ENCODE measurements at places on chromosomes 13 and 19.

- peak; percentile 51 for DNase-seq
Measured at GRCh38 chr13:51844862-51845573, at the start of gene TMEM272. TSS of gene TMEM272 (minus strand) at chr13:51845177. CDS start at chr13:51838530, 6,647 bp downstream.

- DNase-seq = no peak
Measured at GRCh38 chr19:5177745-5178450, 162.7 kb downstream of the PTPRS start.

DNA sequence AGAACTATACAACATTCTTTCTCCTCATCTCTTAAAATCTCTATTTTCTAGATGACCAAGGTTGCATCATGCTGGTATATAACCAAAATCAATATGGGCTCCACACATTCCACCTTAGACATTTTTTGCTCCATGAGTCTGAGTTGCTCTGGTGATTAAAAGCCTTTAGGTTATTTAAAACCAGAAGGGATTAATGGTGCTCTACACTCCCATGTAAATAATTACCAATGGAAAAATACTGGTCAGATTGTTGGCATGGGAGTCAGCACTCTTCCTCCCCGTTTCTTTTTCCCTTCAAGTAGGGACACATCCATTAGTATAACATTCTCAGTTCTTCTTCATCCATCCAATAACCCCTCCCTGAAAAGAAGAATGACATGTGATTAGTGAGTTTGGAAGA, 747.7 kb downstream of the PCDH17 start:
- no peak for DNase-seq

GRCh38 chr13:83878691-83879430, 3.4 kb downstream of the SLITRK1 start:
- no peak for DNase-seq

DNA sequence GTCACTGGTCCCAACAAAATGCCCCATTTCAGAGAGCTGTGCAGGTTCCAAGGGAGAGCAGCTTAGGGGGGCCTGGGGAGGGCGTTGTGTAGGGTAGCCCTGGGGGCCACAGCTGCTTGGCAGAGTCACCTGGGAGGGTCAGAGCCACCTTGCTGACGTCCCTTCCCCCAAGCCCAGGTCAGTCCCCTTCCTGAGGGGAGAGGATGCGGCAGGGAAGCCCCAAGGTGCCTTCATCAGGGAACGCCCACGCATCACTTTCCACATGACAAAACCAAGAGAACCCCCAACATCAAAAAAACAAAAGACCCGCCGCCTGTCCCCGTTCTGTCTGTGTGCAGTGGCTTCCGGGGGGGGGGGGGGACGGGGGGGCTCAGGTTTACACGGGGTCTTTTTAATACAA, 5.3 kb upstream of the UQCR11 start:
- DNase-seq = peak; percentile 20

GRCh38 chr13:95455782-95456181, 96.7 kb upstream of the CLDN10 start:
- DNase-seq = no peak

DNA sequence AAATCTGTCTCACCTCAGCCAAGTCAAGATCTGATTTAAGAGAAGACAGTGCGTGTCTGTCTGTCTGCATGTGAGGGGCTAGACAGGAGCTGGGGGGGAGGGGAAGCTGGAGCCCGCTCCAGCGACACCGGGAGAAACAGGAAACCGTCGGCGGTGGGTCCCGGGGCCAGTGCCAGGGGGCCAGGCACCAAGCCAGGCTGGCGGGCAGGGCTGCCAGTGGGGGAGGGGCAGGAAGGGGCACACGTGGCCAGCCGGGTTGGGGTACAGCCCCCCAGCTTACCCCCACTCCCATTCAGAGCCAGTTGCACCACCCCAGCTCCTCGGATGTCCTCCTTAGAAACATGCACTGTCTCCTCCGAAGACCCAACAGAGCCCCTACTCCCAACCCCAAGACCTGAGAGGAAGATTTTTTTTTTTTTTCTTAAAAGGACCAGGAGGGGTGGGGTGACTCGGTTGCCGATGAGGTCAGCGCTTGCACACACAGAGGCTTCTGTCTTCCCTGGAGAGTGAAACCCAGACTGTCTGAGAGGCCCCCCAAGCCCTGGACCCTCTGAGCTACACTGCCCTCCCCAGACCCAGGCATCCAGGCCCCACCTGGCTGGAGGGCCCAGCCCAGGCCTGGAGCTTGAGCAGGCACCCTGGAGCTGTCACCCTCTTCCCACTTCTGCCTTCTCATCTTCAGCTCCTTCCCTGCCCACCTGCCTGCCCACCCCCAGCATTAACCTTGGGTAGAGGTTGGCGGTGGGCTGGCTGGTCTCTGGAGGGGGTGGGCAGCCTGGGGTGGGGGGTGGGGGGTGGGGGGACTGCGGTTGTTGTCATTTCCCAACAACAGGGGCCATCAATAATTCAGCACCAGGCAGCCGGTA, 4.0 kb downstream of the ERF start:
- peak; percentile 37 for DNase-seq

- DNase-seq = peak; percentile 10
Measured at GRCh38 chr13:49995625-49996101, 1.2 kb upstream of the TRIM13 start.

- no peak for DNase-seq
Measured at GRCh38 chr13:20565115-20565736, 1.7 kb upstream of the IFT88 start.

- DNase-seq = peak; percentile 22
Measured at GRCh38 chr13:77729502-77730221, 32.2 kb downstream of the SLAIN1 start.

DNA sequence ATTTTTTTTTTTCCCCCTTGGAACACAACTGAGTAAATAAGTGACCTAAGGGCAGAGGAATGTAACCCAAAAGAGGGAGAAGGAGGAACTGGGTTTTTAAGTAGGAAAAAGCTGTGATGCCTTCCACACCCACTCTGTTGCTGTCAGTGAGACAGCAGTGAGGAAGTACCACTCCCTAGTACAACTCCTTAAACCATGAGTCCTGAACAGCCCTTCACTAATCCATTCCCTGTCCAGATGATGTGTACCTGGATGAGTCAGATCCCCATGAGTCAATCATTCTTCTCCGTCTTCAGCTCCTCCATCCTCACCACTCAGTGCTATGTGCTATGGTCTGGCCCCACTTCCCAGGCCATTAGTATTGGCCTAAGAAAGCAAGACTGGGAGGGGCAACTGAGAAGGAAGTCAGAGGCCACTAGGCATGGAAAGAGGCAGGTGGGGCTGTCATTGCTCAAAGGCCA, 12.9 kb upstream of the CXCL17 start:
- DNase-seq = no peak

- DNase-seq = no peak
Measured at GRCh38 chr13:51050021-51050830, 60.8 kb downstream of the C13orf42 start.

- no peak for DNase-seq
Measured at GRCh38 chr19:7159105-7159933, 89.8 kb downstream of the ZNF557 start.

- DNase-seq = no peak
Measured at GRCh38 chr13:97133955-97134354, 88.2 kb upstream of the MBNL2 start.

GRCh38 chr19:6073858-6074708, 36.2 kb downstream of the RFX2 start:
- DNase-seq = no peak

- no peak for DNase-seq
Measured at GRCh38 chr13:93296584-93296983, 70.0 kb downstream of the GPC6 start.

DNA sequence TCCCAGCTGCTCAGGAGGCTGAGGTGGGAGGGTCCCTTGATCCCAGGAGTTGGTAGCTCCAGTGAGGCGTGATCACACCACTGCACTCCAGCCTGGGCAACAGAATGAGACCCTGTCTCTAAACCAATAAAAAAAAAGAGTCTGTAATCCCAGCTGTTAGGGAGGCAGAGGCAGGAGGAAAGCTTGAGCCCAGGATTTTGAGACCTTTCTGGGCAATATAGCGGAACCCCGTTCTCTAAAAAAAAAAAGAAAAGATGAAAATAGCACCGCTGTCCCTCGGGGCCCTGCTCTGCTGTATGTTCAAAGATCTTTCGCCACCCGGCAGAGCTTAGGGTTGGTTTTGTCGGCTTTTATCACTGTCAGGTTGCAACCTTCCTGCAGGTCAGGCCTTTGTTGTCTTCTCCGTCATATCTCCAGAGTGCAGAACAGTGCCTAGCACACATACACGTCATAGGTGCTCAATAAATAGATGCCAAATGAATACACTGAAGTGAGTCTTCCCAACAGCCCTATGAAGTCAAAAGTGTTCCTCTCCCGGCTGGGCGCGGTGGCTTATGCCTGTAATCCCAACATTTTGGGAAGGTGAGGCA, 13.4 kb upstream of the BCAM start:
- DNase-seq = no peak

GRCh38 chr13:88651531-88651930, 980.4 kb downstream of the SLITRK5 start:
- no peak for DNase-seq

- DNase-seq = no peak
Measured at GRCh38 chr19:41409288-41409687, 11.7 kb downstream of the BCKDHA start.

GRCh38 chr19:6533000-6533328, 2.1 kb downstream of the TNFSF9 start:
- DNase-seq = no peak

DNA sequence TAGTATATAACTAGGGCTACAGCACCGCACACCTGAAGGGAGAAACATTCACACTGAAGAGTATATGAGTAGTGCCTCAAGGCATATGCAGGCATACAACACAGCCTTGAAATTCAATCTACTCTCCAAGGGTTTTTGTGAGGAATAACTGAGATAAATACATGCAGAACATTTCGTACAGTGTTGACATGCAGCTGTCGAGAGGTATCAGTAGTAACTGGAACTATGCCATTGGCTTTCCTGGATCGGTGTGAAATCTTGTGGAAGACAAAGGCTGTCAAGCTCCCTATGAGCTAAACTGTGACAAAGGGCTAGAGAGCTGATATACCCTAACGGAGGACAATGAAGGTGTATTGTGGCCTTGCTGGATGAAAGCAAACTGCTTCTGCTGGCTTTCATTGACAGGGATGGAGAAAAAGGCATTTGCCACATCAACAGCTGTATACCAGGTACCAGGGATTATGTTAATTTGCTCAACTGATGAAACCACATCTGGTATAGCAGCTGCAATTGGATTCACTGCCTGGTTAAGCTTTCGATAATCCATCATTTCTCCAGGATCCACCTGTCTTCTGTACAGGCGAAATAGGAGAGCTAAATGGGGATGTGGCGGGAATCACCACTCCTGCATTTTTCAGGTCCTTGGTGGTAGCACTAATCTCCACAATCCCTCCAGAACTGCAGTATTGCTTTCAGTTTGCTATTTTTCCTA, 16.3 kb downstream of the MTRF1 start:
- no peak for DNase-seq

- DNase-seq = no peak
Measured at GRCh38 chr13:51541809-51542258, 42.4 kb upstream of the WDFY2 start.

- no peak for DNase-seq
Measured at GRCh38 chr19:37413313-37414084, 42.6 kb downstream of the ZNF527 start.

GRCh38 chr13:27135023-27135422, 36.6 kb downstream of the USP12 start:
- DNase-seq = no peak

GRCh38 chr19:10975374-10976130, 14.7 kb downstream of the SMARCA4 start:
- no peak for DNase-seq

DNA sequence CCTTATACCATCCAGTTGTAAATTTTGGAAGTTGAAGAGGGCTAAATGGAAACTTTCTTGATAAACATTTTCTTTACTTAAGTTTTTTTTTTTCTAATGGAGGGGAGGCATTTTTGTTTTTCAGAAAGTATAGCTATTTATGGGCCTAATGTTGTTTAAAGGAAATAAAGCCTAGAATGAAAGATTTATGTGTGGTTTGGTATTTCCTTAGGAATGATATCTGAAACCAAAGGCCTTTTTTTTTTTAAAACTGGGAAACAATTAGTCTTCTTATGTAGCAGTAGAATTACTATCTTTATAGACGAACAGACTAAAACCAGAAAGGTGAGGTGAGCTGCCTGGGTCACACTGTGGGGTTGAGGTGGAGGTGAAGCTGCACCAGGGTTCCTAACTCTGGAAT, 80.1 kb downstream of the ESD start:
- no peak for DNase-seq

GRCh38 chr19:570251-570686, 2.1 kb upstream of the BSG start:
- no peak for DNase-seq

DNA sequence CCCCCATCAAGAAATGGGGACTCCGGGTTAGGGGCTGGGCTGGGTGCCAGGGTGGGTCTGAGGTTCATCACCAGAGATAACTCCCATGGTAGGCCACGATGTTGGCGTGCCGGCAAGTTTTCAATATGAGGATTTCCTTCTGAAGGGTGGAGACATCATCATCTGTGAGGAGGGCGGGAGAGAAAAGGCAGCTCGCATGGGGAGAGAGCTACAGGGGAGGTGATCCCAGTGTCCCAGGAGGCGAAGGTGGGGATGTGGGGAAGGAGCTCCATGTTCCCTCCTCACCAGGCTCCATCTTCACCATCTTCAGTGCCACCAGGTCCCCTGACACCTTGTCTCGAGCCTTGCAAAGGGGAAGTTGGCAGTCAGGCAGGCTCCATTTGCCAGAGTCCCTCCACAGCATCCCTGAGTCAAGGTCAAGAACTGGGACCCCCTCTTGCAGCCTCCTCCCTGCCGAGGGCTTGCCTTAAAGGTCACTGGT, 430 bp downstream of the MAP4K1 start:
- DNase-seq = no peak

DNA sequence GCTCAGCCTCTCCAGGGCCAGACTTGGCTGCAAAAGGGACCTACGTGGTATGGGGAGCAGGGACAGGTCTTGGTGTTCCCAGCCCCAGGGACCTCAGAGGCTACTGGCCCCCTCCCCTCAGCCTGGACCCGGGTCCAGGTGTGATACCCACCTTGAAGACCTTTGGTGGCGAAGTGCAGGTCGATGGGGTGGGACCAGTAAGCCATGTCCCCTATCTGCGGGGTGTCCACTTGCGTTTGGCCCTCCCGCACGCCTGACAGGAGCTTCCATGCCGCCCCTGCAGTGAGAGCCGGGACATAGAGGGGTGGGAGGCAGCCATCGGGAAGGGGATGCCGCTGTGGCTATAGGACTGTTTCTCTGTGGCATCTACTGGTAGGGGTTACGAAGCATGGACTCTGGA, 4.0 kb upstream of the TGFB1 start:
- no peak for DNase-seq

Measured in CD4-positive, alpha-beta T cell treated with Interleukin-21 for 1 hour (primary cell).